ENCODE measurements at places on chromosomes 16 and 17.

GRCh38 chr17:34580685-34581445 lies 1.5 kb downstream of the TMEM132E start:
- DNase-seq, result peak; percentile 8

DNA sequence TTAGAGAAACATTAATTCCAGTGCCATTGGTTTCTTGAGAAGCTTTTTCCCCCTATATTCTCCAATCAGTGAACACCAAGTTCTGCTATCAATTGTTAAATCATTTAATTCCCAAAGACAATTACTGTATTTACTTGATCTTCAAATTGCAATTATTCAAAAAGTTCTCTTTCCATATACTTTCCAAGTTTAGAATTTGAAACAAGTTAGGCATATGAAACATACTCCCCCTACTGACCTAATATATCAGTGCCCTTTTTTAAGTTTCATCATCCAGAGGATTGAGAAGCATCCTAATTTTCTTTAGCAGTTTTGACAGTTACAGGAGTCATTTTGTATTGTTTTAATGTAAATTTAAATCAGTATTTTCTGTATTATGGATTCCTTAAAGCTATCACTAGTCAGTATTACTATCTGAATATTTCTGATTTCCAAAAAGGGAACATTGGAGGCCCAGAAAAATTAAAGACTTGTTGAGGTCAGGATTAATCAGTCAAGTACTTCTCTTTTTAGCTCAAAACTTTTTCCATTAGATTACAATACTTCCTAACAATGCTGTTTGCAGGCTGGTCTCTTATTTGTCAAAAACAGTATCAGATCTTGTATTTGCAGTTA lies 16.3 kb downstream of the MEIOC start:
- peak; percentile 25 for DNase-seq

GRCh38 chr16:64058685-64059084 lies 1063.2 kb downstream of the CDH11 start:
- DNase-seq, result no peak

- no peak for DNase-seq
These were observed 27.0 kb downstream of the AXIN1 start for GRCh38 chr16:325375-326145.

DNA sequence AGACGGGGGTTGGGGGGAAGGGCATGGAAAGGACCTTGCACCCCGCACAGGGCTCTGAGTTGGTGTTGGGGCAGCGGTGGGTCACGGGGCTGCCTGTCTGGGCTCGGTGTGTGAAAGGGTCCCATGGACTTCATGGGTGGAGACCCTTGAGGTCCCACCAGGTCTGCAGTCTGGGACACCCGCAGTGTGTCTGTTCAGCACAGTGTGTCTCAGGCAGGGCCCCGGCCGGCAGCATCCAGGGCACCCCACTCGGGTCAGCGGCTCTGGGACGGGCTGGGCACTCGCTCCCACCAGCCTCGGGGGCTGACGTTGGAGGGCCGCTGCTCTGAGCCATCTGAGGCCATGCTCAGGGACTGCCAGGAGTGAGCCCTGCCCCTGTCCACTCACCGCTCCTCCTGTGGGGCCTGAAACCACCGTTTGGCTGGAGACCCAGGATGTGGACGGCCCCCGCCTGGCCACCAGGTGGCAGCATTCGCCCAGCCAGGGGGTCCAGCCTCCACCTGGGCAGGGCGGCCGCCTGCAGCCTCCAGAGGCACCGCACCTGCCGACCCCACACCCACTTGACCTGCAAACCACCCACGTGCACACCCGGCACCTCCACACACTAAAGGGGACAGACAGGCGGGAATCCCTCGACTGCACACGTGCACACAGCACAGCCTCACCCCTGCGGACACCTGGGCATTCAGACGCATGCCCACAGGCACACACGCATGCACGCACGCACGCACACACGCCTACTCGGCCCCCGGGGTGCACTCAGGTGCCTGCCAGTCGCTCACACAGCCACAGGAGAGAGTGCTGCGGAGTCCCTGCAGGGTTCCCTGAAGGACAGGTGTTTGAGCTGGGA lies 10.1 kb upstream of the ZFPM1 start:
- peak; percentile 89 for DNase-seq

- DNase-seq, result peak; percentile 31
These were observed 23.5 kb downstream of the AATF start for GRCh38 chr17:36972186-36972700.

DNA sequence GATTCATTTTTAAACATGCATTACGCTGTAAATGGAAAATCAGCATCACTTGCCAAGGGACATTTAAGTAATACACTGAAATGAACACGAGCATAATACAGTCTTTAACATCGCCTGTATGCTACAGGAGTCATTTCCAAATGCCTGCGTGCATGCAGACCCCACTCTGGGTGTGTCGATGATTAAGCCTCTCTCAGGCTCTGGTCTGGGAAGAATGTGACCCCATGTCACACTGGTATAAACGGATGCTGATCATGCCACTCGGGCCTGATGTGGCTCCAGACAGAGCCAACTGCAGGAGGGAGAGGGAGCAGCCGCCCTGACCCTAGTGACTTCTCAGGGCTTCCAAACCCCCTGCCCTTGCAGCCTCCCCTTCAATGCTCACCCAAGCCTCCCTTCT lies 10.8 kb downstream of the EMP2 start:
- peak; percentile 29 for DNase-seq

- no peak for DNase-seq
These were observed 130.1 kb upstream of the TMEM97 start for GRCh38 chr17:28188841-28189263.

- DNase-seq, result peak; percentile 97
These were observed at the start of gene TMEM219 for GRCh38 chr16:29961479-29962343. TSS of gene TMEM219 (plus strand) at chr16:29962079. CDS start at chr16:29963144, 1,065 bp downstream.

DNA sequence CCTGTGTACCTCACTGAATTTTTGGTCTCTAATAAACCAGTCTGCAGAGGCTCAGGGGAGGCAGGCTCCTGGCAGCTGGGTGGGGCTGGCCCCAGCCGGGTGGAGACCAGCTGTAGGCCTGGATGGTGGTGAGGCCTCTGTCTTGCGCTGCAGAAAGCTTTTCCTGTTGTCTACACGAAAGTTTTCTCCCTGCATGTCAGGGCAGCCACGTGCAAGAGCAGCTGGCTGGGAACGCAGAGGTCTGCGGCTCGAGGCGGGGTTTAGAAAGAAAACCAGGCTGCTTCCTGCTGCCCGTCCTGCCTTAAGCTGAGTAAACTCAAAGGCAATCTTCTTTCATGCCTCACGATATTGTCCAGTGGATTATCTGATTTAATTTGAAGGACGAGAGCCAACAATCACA lies 2.4 kb downstream of the SERPINF1 start:
- DNase-seq, result peak; percentile 38

Measured in astrocyte of the hippocampus (primary cell).